ENCODE measurements at places on chromosomes 1 and 21. TPM values are rescaled to one million over a fixed set of nuclear protein-coding genes. Genes with fewer than 3 reads are reported as not detected.

DNA sequence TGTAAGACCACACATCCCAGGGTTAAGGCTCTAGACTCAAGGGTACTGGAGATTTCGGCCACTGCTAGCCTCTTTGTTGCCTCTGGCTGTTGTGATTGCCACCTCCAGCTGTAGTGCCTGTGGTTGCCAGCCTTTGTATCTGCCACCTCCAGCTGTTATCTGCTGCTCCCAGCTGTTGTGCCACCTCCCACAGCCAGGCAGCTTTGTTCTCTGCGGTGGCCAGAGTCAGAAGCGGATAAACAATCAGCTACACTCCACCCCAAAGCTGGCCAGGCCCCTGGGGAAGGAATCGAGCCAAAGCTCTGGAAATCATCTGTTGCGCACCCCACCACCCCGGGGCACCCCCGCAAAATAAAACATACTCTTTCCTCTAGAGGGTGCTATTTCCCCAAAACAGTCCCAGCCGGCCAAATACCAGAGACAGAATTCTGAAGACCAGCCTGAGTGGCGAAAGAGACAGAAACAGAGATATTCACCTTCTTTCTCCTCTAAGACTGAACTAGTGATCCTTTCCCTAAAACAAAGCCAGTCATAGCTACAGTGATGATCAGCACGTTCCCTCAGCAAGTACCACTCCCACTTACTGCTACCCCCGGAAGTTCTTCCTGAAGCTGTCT, 14.8 kb upstream of the PIGM start:
- peak; percentile 50 for DNase-seq

- DNase-seq: no peak
Observed at GRCh38 chr1:67626861-67627235, 58.2 kb upstream of the GADD45A start.

DNA sequence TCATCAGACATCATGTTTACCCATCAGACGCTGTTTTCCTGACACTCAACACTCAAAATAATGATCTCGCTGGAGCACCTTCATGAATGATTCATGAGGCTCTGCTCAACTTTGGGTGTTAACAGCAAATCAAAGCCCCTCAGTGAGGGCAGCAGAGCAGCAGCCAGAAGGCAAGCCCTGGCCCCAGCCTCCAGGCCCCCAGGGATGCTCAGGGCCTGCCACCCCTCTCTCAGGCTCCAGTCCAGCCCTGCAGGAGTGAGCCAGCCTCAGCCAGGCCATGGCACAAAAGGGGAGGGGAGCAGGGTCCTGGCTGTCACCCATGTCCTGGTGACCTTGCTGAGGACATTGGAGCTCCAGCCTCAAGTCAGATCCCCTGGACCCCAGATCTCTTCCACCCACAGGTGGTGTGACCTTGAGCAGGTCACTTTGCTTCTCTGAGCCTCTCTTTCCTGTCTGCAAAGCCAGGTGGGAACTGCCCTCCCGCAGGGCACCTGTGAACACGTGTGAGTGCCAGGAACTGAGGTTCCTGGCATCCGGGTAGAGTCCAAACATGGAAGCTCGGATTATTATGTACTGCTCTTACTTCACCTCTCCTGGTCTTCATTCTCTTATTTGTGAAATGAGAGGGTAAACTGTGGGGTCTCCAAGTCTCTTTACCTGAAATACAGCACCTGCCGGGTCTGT, 161.6 kb upstream of the VAMP3 start:
- DNase-seq: no peak

The TBX15 gene
- not detected for total RNA-seq

DNA sequence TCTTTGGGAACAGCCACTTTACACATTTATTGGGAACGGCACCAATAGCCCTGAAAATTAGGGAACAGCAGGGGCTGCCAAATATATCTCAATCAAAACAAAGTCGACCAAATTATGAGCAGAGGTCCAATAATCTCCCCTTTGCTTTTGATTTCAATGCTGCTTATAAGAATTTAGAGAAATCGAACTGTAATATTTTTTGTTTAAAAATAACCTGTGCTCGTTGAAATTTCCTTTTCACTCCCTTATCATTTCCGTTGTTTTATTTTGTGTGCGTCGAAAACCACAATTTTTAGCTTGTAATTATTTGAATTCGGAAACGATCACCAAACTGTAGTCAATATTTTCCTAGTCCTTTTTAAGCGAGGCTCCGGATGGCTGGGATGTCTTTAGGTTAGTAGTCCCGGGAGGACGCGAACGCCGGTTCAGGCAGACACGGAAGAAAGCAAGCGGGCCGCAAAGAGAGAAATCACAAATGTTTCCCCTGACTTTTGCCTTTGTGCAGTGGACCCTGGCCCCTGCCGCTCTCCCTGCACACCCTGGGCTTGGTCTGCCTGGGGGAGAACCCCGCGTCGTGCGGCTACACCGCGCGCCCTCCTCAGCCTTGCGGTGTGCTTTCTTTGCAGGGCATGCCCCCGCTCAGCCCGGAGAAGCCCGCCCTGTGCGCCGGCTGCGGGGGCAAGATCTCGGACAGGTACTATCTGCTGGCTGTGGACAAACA, 2.3 kb downstream of the LHX9 start:
- DNase-seq: no peak

DNA sequence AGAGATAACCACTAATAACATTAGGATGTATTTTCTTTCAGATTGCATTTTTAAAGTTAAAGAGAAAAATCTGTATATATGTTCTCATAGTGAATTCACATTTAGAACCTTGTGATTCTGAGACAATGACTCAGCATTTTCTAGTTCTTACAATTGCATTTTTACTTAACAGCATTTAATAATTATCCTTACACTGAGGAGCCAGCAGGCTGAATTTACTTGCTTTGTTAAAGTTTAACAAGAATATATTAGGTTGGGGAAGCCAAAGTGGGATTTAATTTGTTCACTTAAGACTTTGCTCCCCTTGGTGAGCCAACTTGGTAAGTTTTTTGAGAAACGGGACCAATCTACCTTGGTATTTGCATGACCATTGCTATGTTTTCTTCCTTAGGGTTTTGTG, 4.5 kb downstream of the PATJ start:
- no peak for DNase-seq

DNA sequence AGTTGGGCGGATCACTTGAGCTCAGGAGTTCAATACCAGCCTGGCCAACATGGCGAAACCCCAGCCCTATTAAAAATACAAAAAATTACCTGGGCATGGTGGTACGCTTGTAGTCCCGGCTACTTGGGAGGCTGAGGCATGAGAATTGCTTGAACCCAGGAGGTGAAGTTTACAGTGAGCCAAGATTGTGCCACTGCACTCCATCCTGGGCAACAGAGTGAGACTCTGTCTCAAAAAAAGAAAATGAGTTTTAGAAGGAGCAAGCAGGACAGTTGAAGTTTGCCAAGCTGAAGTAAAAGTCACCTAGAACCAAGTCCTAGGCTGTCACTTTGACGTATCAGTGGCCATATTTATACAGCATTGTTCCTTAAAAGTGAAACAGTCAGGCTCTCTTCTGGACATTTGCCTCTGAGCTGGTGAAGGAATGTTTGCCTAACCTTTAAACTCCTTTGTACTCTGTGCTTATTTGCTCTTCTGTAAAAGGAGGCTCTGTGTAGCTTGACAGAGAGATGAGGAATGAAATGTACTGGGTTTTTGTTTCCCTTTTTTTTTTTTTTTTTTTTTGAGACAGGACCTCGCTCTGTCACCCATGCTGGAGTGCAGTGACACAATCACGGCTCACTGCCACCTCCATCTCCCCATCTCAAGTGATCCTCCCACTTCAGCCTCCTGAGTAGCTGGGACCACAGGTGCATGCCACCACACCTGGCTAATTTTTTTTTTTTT, 2.8 kb downstream of the RAB4A start:
- no peak for DNase-seq

DNA sequence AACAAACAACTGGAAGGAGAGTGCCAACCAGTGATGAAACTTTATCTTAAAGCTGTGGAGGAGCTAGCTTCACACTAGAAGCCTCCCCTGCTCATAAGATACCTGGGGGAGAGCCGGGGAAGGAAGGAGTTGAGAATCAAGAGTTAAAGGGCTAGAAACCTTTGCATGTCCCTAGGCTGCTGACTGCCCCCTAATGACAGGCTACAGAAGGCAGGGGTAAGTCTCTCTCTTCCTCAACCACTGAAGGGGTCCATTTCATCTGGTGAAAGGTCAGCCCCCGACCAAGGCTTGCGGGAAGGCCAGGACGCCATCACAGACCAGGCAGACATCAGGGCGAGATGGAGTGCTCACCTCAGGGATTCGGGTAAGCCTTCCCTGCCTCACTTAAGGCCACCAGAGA, 65.6 kb upstream of the GRHL3 start:
- no peak for DNase-seq

GRCh38 chr1:6094801-6095505, 49.3 kb downstream of the KCNAB2 start:
- DNase-seq: no peak

- DNase-seq: no peak
Observed at GRCh38 chr1:67355745-67356424, 48.2 kb downstream of the IL12RB2 start.
